Right kidney (tissue), 9 donors: ENCODE measurements at places on chromosomes 5 and 9.

DNA sequence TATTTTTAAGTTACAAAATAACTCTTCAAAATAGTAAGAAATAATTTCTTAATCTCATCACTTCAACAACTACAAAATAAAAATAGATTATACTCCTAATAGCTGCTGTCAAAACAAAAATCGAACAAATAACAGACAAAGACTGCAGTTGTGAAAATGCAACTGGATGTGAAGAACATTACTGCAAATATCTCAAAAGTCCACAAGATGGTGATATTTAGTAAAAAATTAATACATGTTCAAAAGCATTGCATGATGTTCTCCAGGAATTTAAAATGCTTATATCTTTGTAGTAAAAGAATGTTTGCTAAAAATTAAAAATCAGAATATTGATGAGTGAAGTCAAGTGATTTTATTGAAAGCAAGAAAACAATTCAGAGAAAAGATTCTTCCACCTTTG lies 66.2 kb downstream of the MPDZ start:
- DNase-seq: no peak

DNA sequence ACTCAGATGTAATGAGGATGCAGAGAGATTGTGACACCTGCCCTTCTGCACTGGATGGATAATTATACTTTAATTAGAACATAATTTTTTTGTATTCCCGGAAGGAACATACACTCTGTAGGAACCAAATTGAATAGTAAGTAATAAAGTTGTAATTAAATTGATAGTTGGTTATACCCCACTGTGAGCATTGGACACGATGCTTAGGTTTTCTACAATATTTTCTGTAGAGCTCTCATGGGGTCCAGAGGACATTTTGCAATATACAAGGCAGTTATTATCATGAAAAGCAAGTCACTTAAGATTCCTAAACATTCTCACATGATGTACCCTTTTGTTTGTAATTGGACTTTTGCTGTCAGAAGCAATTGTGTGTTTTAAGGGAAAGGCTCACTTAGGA lies 63.4 kb downstream of the DIRAS2 start:
- no peak for DNase-seq

DNA sequence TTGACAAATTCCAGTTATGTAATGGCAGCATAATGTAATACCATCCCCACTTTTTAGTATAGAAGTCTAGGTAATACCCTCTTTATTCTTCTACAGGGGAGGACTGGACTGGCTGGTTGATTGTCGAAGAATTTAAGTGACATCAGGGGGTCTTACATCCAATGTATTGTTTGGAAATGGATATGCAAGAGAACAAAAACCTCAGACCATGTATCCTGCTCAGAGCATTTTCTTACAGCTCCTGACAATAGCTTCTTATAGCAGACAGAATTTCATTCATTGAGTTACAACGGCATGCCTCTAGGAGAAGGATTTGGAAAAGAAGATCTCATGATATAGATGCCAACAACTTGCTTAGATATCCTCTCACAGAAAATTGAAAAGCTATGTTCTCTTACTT lies 2032.3 kb downstream of the EFNA5 start:
- no peak for DNase-seq

DNA sequence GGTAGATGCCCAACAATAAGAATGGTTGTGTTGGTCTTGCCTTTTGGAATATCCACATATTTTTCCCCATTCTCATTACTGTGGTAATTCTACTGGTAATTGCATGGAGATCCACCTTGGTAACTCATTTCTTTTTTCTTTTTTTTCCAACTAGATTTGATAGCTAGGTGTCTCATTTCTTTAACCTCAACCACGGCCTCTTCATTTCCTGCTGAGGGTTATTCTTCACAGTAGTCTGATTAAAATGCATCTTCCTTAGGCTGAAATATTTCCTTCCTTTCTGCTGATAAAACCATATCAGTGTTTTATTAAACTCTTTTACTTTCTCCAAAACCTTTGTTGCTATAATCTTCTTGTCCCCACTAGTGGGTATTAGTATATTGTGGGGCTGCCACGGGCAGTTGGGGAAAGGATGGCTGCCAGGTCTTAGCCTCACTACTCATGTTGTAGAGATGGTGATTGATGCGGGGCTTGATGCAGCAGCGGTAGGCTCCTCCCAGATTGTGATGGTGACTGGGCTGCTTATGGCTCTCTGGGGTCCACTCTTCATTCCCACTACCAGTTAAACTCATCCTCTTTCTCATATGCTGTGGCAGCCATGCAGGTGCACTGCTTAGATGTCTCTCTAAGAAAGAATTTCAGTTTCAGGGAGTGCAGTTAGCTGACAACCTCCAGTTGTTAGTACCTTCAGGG lies 35.9 kb downstream of the KIF2A start:
- DNase-seq: no peak

DNA sequence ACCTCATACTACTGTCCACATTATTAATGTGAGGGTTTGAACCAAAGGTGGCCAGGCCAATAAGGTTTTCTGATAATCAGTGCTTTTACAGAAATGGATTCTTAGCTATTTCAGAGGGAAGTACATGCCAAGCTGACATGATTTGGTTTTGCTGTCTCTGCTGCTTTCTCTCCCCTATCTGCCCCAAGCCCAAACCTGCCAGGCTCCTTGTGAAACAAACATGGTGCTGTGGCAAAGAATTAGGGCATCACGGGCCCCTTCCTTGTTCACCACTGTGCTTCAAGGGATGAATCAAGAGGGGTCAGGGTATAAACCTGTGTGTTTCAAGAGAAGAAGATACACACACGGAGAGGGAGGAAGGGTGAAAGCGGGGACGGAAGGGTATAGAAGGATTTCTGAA lies 41.3 kb upstream of the SMU1 start:
- DNase-seq: no peak
